A172 (cell line): ENCODE measurements at places on chromosomes 2 and 18.

DNA sequence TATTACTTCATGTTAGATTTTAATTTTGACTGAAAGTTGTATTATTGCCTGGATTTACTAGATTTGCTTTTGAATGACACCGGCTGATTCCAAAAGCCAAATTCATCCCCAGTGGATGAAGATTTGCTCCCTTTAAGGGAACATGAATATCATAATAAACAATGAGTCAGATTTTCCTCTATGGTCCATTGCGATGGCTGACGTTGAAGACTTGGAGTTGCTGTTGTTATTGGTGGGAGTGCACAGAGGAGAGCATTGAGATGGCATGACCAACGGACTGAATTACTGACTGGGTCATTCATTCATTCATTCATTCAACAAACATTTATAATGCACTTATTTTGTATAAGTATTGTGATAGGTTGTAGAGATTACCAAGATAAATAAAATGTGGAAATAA is 33.4 kb upstream of the LYPD1 start:
- no peak for DNase-seq

- DNase-seq, result no peak
These were observed 174.6 kb downstream of the ZNF385B start for GRCh38 chr2:179686718-179687342.

GRCh38 chr2:216693414-216694080 is 1.8 kb downstream of the IGFBP5 start:
- no peak for DNase-seq

DNA sequence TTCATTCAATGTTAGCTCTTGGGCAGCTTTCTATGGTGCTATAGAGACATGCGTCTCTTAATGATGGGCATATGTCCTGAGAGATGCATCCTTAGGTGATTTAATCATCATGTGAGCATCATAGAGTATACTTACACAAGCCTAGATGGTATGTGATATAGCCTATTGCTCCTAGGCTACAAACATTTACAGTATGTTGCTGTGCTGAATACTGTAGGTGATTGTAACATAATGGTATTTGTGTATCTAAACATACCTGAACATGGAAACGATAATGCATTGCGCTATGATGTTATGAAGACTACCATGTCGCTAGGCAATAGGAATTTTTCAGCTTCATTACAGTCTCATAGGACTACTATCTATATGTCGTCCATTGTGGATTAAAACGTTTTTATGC is 89.4 kb downstream of the ARHGAP15 start:
- DNase-seq, result no peak

DNA sequence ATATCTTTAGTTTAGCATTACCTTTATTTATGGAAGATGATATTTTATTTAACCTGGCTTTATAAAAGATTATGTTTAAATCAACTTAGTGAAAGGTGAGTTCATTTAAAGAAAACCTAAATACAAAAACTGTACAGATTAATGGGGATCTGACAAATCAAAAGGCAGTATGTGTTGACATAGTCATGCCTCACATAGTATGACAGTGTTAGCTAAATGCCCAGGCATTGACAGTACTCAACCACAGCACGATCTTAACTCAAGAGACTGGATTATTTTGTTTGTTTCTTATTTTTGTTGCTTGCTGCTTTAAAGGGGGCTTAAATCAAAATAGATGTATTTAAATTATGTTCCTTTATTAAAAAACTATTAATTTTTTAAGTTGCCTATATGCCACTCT is 7.8 kb downstream of the DOK6 start:
- DNase-seq, result no peak

DNA sequence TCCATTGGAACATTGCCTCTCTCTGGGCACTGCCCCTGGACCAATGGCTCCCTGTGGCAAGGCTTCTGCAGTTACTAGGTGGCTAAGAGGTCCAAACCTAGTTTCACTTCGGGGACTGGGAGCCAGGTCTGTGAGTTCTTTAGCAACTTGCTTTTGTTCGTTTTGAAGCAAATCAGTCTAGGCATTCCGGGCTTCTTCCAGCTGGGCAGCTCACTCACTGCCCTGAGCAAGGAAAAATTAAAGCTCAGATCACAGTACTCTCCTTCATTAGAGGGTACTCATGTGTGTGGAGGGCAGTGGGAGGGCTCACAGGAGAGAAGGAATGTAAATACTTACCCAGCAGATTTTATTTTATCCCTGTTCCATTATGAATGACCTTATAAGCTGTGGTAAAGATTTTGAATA is 80.3 kb downstream of the SPP2 start:
- no peak for DNase-seq

DNA sequence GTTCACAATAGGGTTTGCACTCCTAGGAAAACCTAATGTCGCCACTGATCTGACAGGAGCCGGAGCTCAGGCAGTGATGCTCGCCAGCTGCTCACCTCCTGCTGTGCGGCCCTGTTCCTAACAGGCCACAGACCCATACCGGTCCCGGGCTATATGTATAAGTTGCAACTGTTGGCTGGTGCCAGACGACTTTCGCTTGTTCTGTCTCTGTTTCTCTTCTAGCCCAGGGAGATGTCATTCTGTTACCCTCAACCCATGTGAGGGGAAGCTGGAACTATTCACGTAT is 170.3 kb downstream of the BCL2 start:
- DNase-seq, result no peak

- no peak for DNase-seq
These were observed 107.6 kb upstream of the MSH2 start for GRCh38 chr2:47295131-47295980.

GRCh38 chr2:38030635-38031355 is 45.2 kb downstream of the CYP1B1 start:
- no peak for DNase-seq

GRCh38 chr2:85709401-85709811 is 15.2 kb downstream of the GNLY start:
- no peak for DNase-seq

DNA sequence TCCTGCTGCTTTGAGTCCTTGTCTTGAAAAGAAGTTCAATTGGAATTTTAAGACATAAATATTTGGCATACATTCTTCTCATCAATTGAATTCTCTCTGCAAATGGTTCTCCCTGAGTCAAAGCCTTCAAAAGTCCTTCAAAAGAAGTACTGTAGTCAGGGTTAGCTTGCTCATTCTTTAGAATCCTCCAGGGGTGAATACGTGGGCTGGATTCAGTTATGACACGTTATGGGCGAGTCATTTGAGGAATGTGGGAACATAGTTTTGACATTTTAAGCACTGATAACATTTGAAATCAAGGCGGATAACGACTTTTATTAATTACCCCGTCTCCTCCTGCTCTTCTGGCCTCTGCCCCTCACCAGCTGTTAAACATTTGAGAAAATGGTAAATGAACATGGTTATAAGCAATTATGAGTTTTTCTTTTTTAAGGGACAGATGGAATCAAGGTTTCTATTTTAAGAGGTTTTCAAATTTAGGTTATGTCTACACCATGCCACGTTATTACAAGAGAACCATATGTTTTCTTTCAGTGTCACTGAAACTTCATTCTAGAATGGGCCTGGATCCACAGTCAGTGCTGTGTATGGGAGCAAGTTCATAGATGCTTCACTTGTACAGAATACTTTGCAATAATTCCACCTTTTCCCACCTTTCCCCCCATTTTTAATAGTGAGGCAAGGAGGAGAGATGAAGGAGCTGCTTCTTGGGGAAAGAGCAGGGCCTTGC is 273.1 kb downstream of the TSN start:
- peak; percentile 13 for DNase-seq

GRCh38 chr2:148917431-148917830 is 42.4 kb downstream of the KIF5C start:
- DNase-seq, result no peak

- no peak for DNase-seq
These were observed 115.0 kb downstream of the CELF4 start for GRCh38 chr18:37450434-37451132.

DNA sequence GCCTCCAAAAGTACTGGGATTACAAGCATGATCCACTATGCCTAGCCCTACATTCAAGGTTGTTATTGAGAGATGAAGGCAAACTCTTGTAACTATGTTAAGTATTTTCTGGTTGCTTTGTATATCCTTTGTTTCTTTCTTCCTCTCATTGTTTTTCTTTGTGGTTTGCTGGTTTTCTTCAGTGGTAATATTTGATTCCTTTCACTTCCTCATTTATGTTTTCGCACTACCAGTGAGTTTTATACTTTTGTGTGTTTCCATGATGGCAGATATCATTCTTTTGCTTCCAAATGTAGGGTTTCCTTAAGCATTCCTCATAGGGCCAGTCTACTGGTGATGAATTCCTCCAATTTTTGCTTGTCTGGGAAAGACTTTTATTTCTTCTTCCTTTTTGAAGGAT is 90.2 kb downstream of the NCK2 start:
- no peak for DNase-seq

GRCh38 chr2:159542101-159542500 is 74.2 kb downstream of the BAZ2B start:
- DNase-seq, result no peak

GRCh38 chr2:226623587-226624368 is 175.8 kb downstream of the IRS1 start:
- DNase-seq, result no peak

DNA sequence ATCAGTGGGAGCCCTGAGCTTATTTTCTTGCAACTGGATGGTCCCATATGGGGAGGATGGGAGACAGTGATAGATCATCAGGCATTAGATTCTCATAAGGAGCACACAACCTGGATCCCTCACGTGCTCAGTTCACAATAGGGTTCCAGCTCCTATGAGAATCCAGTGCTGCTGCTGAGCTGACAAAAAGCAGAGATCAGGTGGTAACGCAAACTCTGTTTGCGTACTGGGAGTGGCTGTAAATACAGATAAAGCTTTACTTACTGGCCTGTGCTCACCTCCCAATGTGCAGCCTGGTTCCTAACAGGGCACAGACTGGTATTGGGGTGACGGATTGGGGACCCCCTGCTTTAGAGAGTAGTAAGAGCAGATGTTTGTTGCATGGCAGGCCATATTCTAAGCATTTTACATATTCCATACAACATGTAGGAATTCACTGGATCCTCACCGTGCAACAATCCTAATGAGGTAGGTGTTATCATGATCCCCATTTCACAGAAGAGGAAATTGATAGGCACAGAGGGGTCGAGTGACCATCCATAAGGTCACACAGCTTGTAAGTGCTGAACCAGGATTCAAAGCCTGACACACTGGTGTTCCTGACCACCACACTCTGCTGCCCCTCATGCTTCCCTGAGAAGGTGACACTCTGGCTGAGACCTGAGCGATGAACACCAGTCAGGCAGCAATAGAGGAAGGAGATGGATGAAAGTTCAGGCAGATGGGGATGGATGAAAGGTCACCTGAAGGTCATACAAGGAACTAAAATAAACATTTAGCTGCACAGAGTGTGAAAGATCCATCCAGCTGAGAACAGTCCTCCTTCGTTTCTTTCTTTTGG is 15.7 kb upstream of the MAT2A start:
- no peak for DNase-seq
